Activated naive CD4-positive, alpha-beta T cell (primary cell): ENCODE measurements at places on chromosomes 3 and 15.

DNA sequence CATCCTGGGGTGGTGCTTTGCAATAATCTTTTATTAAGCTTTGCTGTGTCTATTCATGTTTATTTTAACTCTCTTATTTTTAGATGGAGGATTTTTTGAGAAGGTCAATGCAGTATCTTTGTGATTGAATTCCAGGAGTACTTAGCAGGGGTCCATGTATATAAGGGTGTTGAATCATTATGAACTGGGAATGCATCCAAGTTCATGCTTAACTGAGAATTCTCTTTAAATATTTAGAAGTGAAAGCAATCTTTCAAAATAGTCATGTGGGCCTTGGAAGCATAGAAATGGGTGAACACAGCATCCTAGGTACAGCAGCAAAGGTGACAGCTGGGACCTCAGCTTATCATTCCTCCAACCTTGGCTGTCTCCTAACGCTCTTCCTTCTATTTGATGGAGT is 27.3 kb downstream of the SPTSSB start:
- no peak for DNase-seq

DNA sequence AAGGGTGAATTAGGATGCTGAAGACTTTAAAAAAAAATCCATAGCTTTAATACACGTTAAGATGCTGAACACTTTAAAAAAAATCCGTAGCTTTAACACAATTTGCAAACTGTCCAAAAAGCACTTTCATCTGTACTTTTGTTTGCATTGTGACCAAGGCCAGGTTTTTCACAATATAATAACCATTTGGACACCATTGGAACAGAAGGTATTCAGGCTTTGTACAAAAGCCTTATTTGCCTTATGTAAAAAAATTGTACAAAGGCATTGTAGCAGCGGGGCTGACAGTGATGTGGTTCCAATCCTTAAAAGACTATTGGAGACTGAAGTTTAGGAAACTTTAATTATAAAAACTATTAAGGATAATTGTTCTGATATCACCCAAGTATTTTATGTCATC is 15.2 kb upstream of the ICE2 start:
- no peak for DNase-seq

DNA sequence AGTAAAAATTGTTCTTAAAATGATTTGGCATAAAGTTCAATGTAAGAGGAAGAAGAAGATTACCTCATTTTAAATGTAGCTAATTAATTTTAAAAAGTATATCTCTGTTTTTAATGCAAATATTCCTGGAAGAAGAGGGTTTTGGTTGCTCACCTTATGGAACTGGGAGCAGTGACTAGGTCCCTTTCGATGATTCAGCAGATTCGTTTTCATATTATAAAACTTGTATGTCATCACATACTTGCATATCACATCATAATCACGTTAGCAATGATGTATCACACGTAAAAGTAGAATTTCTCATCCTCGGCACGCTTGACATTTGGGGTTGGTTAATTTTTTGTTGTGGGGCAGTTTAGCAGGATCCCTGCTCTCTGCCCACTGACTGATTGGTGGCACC is 47.6 kb downstream of the GPR160 start:
- no peak for DNase-seq

- DNase-seq = peak; percentile 26
Measured at GRCh38 chr15:77031376-77032050, 36.6 kb downstream of the PSTPIP1 start.

DNA sequence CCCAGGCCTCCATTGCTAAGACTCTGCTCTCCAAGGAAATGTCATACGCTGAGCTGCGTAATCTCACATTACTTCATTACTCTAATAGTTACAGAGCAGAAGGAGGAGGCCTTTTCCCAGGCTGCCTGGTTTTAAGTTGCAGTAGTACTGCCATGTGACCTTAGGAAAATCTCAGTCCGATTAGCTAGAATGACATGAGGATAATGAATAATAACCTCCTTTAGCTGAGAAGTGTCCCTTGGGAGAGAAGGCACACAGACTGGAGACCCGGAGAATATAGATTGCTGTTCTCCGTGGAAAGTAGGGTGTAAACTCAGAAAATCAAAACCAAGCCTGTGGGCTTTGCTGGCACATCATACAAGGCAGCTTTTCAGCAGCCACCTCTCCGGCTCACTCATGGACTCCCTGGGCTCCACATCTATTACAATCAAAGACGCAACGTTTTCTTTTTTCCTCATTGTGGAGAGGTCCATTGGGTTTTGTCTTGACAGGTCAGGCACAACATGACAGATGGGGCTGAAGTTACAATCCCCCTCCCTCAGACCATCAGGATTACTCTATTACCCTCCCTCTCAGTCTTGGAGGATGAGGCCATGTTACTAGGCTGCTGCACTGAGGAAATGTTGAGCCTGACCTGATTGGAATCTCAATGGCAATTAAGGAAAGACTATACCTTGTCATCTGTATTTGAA is 134.8 kb upstream of the MB21D2 start:
- DNase-seq = no peak

- no peak for DNase-seq
Measured at GRCh38 chr15:68022061-68022460, 32.1 kb upstream of the PIAS1 start.

- no peak for DNase-seq
Measured at GRCh38 chr15:49901996-49902684, 216.9 kb downstream of the ATP8B4 start.

- no peak for DNase-seq
Measured at GRCh38 chr3:37510755-37511154, 336.4 kb upstream of the LRRFIP2 start.

- no peak for DNase-seq
Measured at GRCh38 chr3:195356151-195357086, 85.5 kb upstream of the XXYLT1 start.

- no peak for DNase-seq
Measured at GRCh38 chr3:64129581-64129980, 95.7 kb downstream of the PRICKLE2 start.

GRCh38 chr3:163953526-163953925 is 1124.8 kb downstream of the SI start:
- DNase-seq = no peak

GRCh38 chr3:39605837-39606236 is 138.4 kb downstream of the MOBP start:
- no peak for DNase-seq
